ENCODE measurements at places on chromosomes 3 and 15.

- peak; percentile 83 for DNase-seq
These were observed 96.5 kb upstream of the PRICKLE2 start for GRCh38 chr3:64321747-64322146.

DNA sequence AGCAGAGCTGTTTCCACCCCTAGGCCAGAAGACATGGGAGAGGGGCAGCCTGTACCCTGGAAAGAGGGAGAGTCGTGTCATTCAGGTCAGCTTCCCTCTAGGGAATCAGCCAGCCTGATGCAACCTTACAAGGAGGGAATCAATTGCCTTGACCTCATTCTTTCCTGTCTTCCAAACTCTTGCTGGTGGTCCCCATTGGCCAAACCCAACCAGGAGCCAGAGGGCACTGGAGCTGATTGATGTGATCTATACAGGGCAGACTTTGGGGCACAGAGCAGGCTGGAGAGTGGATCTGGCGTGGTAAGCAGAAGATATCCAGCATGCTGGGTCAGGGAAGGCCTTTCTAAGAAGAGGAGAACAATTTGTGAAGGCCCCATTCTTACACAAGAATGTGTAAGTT lies 19.1 kb upstream of the MAGEF1 start:
- no peak for DNase-seq

GRCh38 chr15:39200586-39200985 lies 380.3 kb upstream of the THBS1 start:
- no peak for DNase-seq

GRCh38 chr3:101202640-101203039 lies 117.7 kb downstream of the IMPG2 start:
- no peak for DNase-seq

DNA sequence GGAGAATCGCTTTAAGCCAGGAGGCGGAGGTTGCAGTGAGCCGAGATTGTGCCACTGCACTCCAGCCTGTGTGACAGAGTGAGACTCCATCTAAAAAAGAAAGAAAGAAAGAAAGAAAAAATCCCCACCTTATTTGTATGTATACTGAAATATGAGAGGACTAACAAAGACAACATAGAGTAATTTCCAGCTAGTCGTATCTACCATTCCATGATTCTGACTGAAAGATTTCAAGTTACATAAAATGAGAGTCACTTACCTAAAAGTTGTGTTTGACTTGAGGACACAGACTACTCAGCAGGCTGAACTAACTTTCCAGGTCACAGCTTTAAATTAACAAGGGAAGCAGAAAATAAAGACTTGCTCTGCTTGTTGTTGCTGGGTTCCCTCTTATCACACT lies 18.8 kb upstream of the PRKCI start:
- no peak for DNase-seq

DNA sequence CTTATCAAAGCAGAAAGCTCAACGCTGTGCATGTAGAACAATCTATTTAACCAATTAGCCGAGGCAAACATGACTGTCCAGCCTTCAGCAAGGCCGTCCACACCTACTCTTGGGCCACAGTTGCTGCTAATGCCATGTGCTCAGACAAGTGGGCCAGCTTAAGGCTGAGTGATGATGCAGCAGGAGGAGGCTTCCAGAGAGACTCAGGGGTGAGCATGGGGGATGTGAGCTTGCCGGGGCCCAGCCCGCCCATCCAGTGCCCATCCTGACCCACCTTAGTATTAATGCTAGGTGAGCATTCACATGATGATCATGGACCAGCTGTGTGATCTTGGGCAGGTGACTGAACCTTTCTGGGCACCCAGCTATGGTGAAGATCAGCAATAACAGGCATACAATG lies 150.1 kb downstream of the TPRA1 start:
- DNase-seq = no peak

- DNase-seq = no peak
These were observed 493.4 kb upstream of the TGFBR2 start for GRCh38 chr3:30112902-30113484.

DNA sequence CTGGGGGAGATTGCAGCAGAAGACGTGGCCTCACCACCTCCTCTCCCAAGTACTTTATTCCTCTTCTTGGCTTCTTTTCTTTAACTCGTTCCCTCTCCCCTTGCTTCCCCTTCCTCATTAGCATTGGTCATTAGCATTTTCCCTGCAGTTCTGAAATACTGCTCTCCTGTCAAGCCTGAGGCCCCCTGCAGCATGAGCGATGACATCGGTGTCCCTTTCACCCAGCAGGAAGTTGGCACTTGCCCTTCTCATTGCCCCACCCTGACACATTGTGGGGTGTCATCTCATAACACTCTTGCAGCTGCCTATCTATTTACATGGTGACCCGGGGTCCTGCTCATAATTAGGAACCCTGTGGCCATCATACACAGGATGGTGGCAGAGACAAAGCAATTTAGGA lies 167.1 kb downstream of the ARRDC4 start:
- no peak for DNase-seq

DNA sequence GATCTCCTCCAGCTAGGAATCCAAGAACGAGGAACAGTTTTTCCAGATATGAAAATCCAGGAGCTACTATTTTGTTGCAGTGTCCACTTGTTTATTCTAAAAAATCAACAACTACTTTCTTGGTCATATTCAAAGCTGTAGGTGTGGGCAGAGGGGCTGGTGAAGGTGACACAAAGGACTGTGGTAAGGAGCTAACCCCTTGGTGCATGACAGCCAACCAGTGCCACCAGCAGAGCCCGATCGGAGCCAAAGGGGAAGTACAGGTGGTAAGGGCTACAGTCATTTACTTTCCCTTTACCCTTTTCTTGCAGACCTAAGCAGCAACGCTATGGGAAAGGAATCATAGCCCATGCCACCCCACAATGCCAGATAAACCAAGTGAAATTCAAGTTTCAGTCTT lies 30.7 kb downstream of the PLA1A start:
- no peak for DNase-seq

DNA sequence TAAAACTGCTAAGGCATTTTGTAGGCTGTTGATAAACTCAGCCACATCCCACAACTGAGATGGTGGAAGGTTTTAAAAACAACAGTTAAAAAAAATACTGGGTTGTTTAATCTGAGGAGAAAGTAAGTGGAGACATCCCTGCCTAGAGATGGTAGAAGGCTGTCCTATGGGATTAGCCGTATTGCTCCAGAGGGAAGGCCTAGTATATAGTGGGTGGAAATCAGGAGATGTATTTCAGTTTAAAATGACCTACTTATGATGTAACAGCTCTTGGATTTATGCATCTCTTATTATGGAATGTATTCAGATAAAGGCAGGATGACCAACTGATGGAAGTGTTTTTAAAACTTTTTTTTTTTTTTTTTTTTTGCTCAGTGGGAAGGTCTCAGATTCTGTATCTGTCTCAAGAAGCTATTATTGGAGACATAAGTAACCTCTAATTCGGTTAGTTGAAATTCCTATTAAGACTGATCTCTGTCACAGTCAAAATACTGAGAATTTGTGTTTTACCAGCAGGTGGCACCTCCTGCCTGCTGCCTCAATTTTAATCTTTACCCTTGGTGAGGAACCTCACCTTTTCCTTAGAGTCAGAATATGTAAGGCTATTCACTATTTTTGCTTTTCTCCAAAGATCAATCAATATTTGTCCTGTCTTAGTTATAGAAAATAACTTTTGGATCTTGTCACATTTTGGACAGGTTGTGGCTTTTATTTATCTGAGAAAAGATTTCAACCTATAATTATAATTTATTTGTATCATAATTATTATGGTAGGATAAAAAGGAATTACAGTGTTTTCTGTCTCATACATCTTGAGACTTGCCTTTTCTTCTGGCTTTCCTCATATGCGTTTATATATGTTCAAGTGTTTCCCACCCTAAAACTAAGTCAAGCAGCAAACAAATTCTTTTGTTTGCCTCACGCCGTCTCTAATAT lies 63.0 kb downstream of the VPS8 start:
- peak; percentile 44 for DNase-seq

- no peak for DNase-seq
These were observed 17.2 kb upstream of the GREM1 start for GRCh38 chr15:32700501-32701150.

- no peak for DNase-seq
These were observed 15.7 kb downstream of the C3orf18 start for GRCh38 chr3:50551681-50552435.

DNA sequence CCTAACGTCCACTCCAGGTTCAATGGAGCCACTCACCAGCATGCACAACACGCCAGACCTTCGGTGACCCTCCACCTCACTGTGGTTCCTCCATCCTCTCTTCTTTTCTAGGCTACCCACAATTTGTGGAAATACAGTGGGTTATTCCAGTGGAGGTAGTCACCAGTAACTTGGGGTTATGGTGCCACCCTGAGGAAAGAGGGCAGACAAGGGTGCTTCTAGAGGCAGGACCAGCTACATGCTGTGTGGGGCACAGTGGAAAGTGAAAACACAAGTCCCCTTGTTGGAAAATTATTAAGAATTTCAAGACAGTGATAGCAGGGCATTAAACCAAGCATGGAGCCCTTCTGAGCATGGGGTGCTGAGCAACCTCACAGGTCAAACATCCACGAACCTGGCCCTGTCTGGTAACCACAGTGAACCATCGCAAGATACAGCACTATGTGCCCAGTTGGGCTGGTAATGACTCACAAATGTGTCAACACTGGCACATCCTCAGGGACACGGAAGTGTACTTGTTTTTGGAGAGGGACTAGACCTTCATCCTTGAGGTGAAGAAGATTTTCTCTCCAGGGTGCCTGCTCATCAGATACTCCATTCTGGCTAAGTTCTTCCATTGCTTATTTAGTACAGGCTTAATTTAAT lies 166.7 kb downstream of the STT3B start:
- DNase-seq = no peak

DNA sequence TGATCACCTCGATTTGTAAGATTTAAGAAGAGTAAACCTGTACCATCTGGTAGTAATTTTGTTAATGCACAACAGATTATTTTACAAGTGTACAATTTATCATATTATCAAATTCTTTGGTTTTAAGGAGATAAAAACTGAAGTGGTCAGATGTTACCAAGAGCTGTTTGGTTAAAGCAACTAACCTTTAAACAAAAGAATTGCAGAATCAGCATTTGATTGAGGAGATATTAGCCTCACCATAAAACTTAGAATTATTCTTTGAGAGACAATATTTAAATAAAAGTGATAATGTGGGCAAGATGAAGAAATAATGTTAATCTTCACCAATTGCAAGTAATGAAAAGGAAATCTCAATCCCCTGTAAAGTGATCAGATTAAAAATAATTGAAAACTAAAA lies 1034.9 kb downstream of the ROBO1 start:
- DNase-seq = no peak

- DNase-seq = no peak
These were observed 447.0 kb upstream of the NECTIN3 start for GRCh38 chr3:110624576-110624975.

- DNase-seq = no peak
These were observed 667.1 kb upstream of the ADAMTS9 start for GRCh38 chr3:65354880-65355279.

GRCh38 chr3:139299261-139300132 lies 44.3 kb upstream of the MRPS22 start:
- peak; percentile 72 for DNase-seq

- no peak for DNase-seq
These were observed 91.3 kb downstream of the PCSK6 start for GRCh38 chr15:101398247-101398646.

DNA sequence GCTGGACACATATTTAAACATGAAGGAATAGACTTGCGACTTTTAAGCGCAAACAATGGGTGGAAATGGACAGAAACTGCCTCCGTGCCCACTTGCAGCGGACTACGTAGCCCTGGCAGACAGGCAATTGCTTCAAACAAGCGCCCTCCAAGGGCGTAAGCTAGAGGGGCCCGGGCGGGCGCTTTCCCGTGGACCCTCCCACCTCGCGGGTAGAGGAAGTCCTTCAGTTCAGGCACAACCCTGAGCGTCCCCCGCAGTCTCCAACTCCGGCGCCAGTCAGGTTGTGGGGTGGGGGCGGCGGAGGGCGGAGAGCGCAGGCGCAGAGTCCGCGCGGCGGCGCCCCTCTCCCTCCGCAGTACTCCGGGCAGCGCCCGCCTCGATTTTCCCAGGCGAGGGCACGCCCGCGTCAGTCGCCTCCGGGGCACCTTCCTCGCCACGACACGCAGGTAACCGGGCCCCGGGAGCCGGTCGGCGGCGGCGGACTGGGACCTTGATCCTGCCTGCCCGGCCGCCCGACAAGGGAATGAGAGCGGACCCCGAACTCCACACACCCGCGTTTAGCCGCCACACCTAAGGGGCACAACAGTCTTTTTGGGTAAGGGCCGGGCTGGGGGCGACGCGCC lies at the start of gene SLC35G2:
TSS of gene SLC35G2 (plus strand) at position 358 of the 623 bp plus-strand sequence. CDS start 35,335 bp downstream, outside the sequence.
- DNase-seq = peak; percentile 52

DNA sequence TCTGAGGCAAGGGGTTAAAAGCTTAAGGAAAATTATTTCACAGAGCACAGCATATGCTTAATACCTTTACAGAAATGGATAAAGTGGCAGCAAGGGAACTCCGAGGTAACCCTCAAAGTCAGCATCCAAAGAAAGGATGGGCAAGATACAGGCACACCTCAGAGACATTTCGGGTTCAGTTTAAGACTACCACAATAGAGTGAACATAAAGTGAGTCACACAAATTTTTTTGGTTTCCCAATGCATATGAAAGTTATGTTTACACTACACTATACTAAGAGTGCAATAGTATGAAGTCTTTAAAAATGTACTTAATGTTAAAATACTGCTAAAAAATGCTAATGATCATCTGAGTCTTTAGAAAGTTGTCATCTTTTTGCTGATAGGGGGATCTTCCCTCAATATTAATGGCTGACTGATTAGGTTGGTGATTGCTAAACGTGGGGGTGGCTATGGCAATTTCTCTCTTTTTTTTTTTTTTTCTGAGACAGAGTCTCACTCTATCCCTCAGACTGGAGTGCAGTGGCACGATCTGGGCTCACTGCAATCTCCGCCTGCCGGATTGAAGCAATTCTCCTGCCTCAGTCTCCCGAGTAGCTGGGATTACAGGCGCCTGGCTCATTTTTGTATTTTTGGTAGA lies 10.0 kb downstream of the UBR1 start:
- no peak for DNase-seq

DNA sequence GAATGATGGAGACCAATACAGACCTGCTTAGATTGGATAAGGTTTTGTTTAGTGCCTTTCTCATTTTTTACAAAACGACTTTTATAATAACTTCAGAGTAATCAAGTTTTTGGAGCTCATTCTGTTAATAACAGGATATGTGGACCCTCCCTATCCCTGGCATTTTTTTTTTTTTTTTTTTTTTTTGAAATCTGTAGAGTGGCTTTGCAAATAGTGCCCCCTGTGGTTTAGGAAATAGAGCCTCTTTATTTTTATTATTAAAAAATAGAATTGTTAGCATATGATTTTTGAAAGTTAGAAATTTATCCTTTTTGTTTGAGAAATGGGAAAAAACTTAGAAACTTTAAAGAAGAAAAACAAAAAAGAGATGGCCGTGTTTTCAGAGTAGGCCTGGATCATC lies 11.4 kb downstream of the SKIL start:
- no peak for DNase-seq

GRCh38 chr15:39873978-39874377 lies 46.1 kb downstream of the GPR176 start:
- DNase-seq = no peak
